CD4-positive, alpha-beta T cell treated with Interleukin-4 for 1 hour (primary cell): ENCODE measurements at places on chromosomes 6 and 20.

DNA sequence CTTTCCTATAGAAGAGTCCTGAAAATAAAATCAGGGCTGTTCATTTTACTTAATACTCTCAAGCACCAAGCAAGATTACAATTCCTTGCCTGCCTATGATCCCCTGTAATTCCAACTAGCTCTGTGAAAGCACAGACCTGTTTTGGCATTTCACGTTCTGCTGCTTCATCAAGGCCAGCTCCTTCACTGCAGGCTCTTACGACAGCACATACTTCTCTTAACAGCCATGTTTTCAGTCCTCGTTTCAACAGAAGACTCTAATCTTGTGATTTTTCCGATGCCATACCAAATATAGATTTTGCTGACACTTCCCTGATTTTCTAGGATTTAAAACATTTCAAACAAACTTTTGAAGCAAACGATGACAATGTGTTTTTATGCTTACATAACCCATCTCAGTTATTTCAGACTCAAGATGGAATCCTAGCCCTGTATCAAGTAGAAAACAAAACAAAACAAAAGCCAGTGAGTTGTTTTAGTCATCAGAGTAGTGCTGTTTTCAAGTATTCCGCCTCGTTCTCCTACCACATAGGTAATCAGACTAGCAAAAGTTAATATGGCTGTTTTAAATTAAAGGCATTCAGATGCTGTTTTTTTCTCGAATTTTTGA lies 616.5 kb upstream of the CITED2 start:
- no peak for DNase-seq

DNA sequence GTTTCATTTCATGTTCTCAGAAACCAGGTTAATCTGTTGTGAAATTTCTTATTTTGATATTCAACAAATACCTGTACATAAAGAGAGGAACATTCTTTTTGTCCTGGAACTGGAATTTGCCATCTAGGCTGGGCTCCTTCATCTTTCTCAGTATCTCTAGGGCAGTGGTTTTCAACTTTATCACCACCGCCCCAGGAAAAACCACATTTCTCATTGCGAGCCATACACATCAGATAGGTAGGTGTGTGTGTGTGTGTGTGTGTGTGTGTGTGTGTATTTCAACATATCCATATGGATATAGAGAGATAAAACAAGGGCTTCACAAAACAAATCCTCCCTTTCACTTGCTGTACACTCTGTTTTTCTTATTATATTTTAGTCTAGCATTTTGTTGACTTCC lies 24.1 kb downstream of the BFSP1 start:
- no peak for DNase-seq

DNA sequence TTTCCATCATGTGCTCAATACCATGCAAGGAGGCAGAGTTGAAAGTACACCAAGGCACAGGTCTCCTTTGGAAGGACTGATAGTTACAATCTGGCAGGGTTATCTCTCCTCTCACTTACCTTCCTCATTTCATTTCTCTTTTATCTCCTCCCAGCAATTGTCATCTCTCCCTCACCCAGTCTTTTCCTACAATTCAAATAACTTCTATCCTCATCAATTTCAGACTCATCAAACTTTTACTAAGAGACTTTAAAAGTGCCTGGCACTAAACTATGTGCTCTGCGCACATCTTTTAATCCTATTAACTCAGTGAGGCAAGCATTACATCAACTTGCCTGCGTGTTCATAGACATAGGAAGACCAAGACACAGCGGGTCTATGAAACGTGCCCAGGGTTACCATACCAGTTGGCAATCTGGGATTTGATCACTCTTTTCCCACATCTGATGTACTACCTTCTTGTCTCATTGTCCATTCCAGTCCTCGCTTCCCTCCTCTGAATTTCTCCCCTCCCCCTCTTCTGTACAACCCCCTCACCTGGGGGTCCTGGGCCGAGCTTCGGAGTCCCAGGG lies 1.2 kb downstream of the VARS1 start:
- DNase-seq = peak; percentile 28

DNA sequence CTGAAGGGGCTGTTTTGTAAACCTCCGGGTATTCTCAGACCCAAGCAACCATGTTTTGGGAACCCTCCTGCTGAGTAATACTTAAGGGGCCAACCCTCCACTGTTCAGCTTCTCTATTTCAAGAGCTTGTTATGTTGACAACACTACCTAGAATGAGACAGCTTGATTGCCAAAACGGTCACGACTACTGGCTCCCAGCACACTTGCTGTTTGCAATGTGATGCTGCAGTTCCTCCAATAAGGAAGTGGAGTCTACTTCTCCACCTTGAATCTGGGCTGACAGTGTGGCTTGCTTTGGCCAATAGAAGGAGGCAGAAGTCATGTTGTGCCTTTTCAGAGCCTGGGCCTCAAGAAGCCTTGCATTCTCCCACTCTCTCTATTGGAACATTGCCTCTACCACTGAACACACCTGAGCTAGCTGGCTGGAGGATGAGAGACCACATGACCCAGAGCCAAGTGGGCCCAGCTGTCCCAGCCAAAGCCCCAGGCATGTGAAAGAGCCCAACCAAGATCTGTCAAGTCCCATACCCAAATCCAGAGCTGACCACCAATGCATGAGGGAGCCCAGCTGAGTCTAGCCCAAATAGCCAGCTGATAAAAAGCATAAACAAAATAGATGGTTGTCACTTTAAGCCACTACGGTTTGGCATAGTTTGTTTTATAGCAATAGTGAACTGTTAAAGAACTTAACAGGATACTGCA lies 108.0 kb downstream of the PRND start:
- peak; percentile 75 for DNase-seq

GRCh38 chr6:34928220-34928619 lies 39.2 kb downstream of the ANKS1A start:
- no peak for DNase-seq

- DNase-seq = no peak
Measured at GRCh38 chr6:150668900-150669302, 69.2 kb downstream of the PLEKHG1 start.

DNA sequence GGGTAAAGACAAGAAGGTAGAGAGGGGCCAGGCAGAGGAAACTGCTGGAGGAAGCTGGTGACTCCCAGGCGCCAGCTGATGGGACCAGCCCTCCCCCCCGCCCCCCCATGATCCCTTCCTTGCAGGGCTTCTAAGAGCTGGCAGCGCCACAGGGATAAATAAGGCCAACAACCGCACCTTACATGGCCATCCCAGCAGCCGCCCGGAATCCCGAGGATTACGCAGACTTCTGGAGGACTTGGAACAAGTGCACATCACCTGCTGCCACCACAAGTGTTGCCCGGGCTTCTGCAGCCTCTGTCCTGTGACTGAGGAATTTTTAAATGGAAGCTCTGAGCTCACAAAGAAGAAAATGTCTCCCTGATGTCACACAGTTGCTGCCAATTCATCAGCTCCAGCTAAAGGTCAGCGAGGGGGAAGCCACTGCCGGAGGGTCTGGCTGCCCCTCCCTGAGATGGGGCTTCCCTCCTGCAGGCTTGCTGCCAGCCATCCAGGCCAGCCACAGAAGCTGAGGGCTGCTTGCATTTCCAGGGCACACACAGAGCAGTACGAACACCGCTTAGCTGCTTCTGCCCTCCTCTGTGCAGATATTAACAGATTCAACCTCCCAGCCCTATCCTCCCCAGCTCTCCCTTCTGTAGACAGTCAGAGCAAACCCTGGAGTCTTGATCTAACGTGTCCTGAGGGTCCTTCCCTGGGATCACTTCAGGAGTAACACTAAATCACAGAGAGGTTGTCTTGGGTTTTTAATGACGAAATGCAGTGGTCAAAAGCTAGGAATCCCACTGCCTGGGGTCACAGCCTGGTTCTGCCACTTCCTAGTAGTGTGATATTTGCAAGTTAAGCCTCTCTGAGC lies 38.6 kb upstream of the PIM1 start:
- no peak for DNase-seq

GRCh38 chr6:131206463-131207251 lies 71.4 kb downstream of the AKAP7 start:
- DNase-seq = no peak

DNA sequence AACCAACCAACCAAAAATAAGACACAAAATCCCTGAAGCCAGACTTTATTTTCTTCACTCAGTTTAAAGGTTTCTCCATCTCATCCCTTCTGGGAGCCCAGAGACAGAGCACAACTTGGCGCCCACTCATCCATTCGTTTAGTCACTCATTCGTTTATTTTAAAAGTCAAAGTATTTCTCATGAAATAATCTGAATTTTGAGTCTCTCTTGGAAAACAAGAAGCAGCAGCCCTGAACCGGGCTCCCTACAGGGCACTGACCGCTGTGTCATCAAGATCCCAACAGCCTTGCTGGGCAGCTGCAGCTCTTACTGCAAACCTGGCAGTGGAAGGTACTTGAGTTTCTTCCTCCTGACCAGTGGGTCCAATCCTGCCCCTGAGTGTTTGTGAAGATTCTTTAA lies 171.6 kb downstream of the THBS2 start:
- DNase-seq = no peak

- DNase-seq = no peak
Measured at GRCh38 chr6:13452346-13453117, 34.9 kb downstream of the GFOD1 start.

GRCh38 chr6:75204217-75204958 lies 1.5 kb downstream of the COL12A1 start:
- no peak for DNase-seq

GRCh38 chr20:10381477-10381876 lies 52.5 kb downstream of the MKKS start:
- DNase-seq = no peak

DNA sequence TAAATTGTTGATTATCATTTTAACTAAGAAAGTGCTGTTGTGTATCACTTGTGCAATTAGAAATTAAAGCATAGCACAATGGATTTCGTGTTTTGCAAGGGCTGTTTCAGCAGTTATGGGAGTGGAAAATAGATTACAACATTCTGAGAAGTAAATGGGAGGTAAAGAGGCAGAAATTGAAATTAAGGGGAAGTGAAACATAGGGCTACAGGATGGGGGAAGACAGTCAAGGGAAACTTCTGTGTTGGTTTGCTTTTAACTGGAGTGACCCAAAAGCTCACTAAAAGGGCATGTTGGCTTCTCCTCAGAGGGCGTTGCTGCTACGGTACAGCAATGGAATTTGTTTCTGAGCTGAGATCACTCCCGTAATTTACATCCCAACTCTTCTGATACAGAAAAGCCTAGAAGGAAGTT lies 147.5 kb downstream of the BCAS1 start:
- peak; percentile 16 for DNase-seq

DNA sequence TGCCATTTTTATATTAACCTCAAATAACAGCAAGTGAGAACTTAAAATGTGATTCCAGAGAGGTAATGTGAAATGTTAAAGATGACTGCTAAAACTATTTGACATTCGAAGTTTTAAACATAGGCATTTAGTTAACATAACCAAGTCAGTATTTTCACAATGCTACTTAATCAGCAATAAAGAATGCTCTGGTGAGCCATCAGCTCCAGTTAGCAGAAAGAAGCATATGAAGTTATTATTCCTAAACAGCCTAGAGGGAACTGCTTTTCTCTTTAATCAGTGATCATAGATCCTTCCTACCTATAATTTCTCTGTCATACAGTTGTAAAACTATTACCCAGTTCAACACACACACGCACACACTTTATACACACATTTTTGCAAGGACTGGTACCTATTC lies 60.1 kb downstream of the MMS22L start:
- no peak for DNase-seq

DNA sequence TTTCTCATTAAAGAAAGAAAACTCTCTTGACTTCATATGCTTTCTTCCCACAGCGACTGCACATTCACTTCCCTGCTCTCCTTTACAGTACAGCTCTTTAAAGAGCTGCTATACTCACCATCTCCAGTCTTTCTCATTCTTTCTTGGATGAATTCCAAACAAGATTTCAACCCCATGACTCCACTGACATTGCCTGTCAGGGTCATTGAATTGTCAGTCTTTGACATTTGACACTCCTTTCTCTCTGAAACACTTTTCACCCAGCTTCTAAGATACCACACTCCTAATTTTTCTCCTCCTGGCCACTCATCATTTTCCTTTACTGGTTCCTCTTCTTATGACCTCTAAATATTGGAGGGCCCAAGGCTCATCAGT lies 811 bp upstream of the ARMH2 start:
- no peak for DNase-seq

- no peak for DNase-seq
Measured at GRCh38 chr6:132410830-132411229, 9.6 kb upstream of the MOXD1 start.

DNA sequence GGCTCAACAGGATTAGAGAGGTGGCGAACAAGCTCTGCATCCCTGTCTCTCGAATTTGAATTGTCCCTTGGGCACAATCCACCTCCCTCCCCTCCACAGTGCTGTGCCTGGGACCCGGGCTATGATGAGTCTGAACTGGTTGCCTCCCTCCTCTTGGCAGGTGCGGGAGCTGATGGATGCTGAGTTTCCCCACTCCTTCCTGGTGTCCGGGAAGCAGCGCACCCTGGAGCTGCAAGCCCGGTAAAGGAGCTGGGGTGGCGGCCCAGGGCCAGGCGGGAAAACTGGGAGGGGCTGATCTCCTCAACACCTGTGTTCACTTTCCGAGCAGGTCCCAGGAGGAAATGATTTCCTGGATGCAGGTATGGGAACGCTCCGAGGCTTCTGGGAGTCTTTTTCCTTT lies 14.9 kb downstream of the FGD2 start:
- DNase-seq = no peak

GRCh38 chr6:85368631-85369030 lies 81.3 kb upstream of the NT5E start:
- no peak for DNase-seq

DNA sequence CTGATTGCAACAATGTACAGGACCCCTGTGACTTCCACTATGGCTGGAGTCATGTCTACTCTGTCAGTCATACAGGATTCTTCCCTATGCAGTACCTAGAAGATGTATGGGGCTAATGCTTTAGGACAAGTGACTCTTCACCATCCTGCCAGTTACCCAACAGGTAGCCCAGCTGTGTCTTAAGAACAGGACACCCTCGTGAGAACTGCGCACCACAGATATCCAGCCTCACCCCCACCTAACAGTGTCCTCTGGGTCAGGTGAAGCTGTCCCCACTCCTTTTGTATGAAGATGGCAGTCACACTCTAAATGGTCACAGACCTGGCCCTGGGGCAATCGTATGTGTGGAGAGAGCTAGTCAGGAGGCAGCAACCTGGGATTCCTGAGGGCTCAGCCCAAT lies 191.6 kb downstream of the C6orf118 start:
- no peak for DNase-seq

GRCh38 chr20:56359212-56360132 lies 698 bp downstream of the FAM210B start:
- DNase-seq = no peak

DNA sequence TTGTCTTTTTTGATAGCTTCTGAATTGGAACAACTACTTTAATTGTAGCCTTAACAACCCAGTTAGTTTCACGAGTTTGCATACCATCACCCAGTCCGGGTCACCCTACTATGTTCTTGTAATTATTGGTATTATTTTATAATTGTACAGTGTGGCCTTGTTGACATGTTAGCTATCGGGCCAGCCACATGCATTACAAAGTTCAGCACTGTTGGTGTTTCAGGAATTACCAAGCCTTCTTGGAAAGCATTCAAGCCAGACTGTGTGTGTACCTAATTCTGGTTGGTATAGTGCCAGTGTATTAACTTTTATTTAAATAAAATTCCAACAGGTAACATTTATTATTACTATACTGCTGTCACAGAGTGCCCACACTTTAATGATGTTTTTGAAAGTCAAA lies 150.9 kb downstream of the JARID2 start:
- DNase-seq = no peak

- DNase-seq = no peak
Measured at GRCh38 chr6:159969204-159969912, 476 bp downstream of the IGF2R start.

- no peak for DNase-seq
Measured at GRCh38 chr6:142686507-142686887, 258.5 kb downstream of the HIVEP2 start.
